ENCODE measurements at places on chromosomes 2 and 18. TPM values are rescaled to one million over a fixed set of nuclear protein-coding genes. Genes with fewer than 3 reads are reported as not detected.

- no peak for DNase-seq
Observed at GRCh38 chr2:2719781-2720180, 388.7 kb upstream of the MYT1L start.

DNA sequence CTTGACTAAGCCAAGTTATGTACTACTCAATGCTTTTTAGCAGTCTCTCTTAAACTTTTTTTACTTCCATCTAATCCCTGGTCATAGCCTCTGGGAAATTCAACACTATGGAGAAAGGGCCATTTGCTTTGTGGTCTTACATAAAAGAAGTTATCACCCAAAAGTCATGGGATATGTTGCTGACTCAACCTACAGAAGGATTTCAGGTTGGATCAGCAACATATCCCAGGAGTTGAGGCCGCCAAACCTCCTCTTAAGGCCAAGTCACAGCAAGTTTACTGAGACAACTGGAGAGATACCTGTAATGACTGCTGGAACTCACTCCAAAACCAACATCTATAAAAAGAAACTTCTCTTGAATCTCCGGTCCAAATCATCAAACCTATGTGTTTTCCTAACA, 141.1 kb downstream of the IRS1 start:
- no peak for DNase-seq

GRCh38 chr18:24741965-24742724, 281.7 kb downstream of the HRH4 start:
- no peak for DNase-seq

DNA sequence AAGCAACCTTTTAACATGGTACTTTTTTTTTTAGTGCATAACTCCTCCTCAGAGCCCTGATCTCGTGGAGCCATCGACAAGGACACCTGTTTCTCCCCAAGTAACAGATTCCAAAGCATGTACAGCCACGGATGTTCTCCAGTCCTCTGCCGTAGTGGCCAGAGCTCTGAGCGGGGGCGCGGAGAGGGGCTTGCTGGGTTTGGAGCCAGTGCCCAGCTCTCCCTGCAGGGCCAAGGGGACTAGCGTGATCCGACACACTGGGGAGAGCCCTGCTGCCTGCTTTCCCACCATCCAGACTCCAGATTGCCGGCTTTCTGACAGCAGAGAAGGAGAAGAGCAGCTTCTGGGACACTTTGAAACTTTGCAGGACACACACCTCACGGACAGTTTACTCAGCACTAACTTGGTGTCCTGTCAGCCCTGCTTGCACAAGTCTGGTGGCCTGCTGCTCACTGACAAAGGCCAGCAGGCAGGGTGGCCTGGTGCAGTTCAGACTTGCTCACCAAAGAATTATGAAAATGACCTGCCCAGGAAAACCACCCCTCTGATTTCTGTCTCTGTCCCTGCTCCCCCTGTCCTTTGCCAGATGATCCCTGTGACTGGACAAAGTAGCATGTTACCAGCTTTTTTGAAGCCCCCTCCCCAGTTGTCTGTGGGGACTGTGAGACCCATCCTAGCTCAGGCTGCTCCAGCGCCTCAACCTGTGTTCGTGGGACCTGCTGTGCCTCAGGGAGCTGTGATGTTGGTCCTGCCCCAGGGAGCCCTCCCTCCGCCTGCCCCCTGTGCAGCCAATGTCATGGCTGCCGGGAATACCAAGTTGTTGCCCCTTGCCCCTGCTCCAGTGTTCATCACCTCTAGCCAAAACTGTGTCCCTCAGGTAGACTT, 4.5 kb downstream of the KLF11 start:
- DNase-seq = no peak

GRCh38 chr2:26712486-26713465, 20.3 kb downstream of the KCNK3 start:
- no peak for DNase-seq

DNA sequence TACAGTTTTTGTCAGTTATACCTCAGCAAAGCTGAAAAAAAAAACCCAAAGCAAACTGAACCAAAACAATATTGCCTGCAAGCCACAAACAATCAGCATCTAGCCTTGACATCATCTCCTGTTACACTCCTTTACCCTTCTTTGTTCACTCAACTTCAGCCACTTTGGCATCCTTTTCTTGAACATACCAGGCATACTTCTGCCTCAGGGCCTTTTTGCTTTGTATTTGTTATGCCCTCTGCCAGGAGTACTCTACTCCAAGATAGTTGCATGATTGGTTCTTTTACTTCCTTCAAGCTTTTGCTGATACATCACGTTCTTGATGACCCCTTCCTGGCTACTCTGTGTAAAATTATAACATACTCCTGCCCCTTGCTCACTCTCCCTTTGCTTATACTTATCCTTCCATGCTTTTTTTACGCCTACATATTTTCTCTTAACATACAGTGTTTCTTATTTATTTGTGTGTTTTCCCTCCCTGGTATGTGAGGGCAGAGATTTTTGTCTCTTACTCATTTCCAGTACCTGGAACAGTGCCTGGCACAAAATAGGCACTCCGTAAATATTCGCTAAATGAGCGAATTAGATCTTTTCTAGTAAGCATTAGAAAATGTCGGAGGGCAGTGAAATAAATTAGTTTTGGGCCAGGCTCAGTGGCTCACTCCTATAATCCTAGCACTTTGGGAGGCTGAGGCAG, 12.7 kb downstream of the ABI2 start:
- DNase-seq = no peak

DNA sequence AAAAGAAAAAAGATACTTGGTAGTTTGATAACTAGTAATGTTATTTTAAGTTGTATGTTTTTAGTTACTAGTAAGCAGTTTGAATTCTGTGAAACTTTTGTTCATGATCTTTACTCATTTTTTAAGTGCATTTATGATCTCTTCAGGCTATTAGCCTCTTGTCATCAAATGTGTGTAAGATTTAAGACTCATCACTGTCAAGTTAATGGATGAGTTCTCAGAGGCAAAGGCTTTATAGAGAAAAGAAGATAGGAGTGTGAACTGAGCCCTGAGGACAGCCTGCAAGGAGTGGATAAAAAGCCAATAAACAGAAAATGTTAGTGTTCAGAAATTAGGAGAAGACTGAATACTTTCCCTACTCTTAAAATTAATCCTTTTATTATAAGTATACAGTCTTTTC, 13.5 kb downstream of the NDUFV2 start:
- DNase-seq = no peak

GRCh38 chr2:73116182-73116960, 3.6 kb upstream of the RAB11FIP5 start:
- DNase-seq = no peak

The HOXD13 gene
- total RNA-seq = not detected

The GCKR gene
- 1.6 TPM for total RNA-seq

The ANO7 gene
- 0.41 TPM for total RNA-seq

The PCARE gene
- not detected for total RNA-seq

The OTOS gene
- 0.41 TPM for total RNA-seq

The PLB1 gene
- total RNA-seq = 1.2 TPM

The LCT gene
- not detected for total RNA-seq
